ENCODE measurements at places on chromosomes 7 and 10. TPM values are rescaled to one million over a fixed set of nuclear protein-coding genes. Genes with fewer than 3 reads are reported as not detected.
A peak's percentile ranks its signal among the peaks of the same experiment; 100 is the strongest.

DNA sequence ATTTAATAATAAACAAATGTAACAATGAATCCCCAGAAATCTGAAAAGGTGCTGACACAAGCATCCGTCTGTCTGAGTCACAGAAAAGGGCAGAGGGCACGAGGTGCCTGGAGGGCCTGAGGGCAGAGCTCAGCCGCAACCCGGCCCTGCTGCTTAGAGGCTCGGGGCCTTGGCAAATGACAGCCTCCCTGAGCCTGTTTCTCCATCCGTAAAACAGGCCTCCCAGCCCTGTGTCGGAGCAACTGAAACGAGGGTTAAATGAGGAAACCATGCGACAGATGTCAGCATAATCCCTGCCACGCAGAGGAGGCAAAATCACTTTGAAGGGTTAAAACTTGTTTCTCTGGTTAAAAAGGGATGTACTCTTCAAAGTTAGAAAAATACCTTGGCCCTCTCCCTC is 24.9 kb downstream of the NUDT1 start:
- peaks cover under 1% of the 10 kb centered on the region for H3K4me1 ChIP-seq
- no peak for DNase-seq
- H3K4me3 ChIP-seq, result no peak overlapping the region
- no peaks in the 10 kb centered on the region for H3K27me3 ChIP-seq
- peaks cover 10% of the 10 kb centered on the region for H3K36me3 ChIP-seq
- H3K27ac ChIP-seq, result no peak overlapping the region

DNA sequence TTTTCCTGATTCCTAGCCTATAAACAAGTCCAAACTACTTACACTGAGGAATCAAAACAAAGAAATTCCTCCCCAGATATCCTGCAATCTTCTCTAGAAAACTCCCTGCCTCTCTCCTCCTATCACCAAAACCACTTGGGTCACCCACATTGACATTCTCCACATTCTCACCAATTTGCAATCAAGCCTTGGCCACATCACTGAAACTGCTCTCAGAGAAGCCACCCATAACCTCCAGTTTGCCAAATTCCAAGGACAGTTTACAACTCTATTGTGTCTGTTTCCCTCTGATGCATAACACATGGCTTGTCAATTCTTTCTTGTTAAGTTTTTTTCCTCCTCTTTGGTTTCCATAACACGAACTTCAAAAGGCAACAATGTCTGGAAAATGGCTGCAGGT is 233.5 kb downstream of the XPNPEP1 start:
- no peak for DNase-seq
- H3K4me3 ChIP-seq, result no peak overlapping the region
- no peak overlapping the region for H3K27ac ChIP-seq
- no peaks in the 10 kb centered on the region for H3K36me3 ChIP-seq

- DNase-seq, result no peak
- peaks cover 4% of the 10 kb centered on the region for H3K27me3 ChIP-seq
- H3K36me3 ChIP-seq, result no peaks in the 10 kb centered on the region
- peaks cover 2% of the 10 kb centered on the region for H3K4me1 ChIP-seq
- H3K27ac ChIP-seq, result no peak overlapping the region
Observed at GRCh38 chr10:61541960-61542359, 88.8 kb upstream of the TMEM26 start.

DNA sequence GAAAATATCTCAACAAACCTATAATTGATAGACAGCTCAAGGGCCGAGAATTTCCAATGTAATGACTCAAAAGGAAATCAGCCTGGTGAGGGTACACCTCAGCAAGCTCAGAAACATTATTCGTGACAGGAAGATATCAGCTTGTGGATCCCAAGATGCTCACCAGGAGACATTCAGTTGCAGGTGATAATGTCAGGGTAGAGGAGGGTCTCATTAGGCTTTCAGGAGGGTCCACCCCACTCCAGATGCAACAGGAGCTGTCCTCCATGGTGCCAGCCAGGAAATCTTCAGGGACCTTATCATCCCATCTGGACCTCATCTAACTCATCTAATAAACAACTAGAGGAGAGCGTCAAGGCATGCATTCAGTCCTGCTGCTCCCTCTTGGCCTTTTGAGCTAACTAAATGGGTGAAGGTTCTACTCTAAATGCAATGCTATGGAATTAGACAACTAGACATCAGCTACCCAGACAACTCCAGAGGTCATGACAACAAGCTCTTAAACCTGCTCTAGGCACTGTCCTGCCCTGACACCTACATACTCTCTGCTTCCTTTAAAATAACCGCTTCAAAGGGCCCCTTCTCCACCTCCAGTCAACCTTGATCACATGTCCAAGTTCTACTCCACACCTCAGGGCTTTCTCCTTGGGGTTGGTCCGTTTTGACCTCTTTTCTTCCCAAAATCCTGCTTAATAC is 4.3 kb upstream of the GIMAP5 start:
- DNase-seq, result no peak
- H3K4me1 ChIP-seq, result peaks cover 67% of the 10 kb centered on the region
- peak overlapping the region; percentile 80 for H3K4me3 ChIP-seq
- H3K36me3 ChIP-seq, result peaks cover 20% of the 10 kb centered on the region
- peak overlapping the region; percentile 97 for H3K27ac ChIP-seq
- no peaks in the 10 kb centered on the region for H3K27me3 ChIP-seq

GRCh38 chr10:25683344-25683743 is 250.7 kb upstream of the MYO3A start:
- no peak overlapping the region for H3K27ac ChIP-seq
- no peaks in the 10 kb centered on the region for H3K36me3 ChIP-seq
- peaks cover 2% of the 10 kb centered on the region for H3K27me3 ChIP-seq
- no peaks in the 10 kb centered on the region for H3K4me1 ChIP-seq

GRCh38 chr7:81768951-81769778 is 682 bp downstream of the HGF start:
- H3K4me1 ChIP-seq, result no peaks in the 10 kb centered on the region
- no peak for DNase-seq
- no peak overlapping the region for H3K27ac ChIP-seq
- peaks cover 2% of the 10 kb centered on the region for H3K27me3 ChIP-seq
- H3K4me3 ChIP-seq, result no peak overlapping the region
- H3K36me3 ChIP-seq, result no peaks in the 10 kb centered on the region

- H3K4me3 ChIP-seq, result no peak overlapping the region
- no peaks in the 10 kb centered on the region for H3K36me3 ChIP-seq
- H3K27me3 ChIP-seq, result no peaks in the 10 kb centered on the region
- H3K27ac ChIP-seq, result no peak overlapping the region
- H3K4me1 ChIP-seq, result no peaks in the 10 kb centered on the region
Observed at GRCh38 chr7:14321947-14322346, 332.5 kb upstream of the ETV1 start.

The CALN1 gene
- not detected for total RNA-seq

The SPOCK2 gene
- 370 TPM for total RNA-seq

The CYP3A7 gene
- not detected for total RNA-seq

The LRRD1 gene
- total RNA-seq, result not detected

The ANXA8L1 gene
- not detected for total RNA-seq

The CASTOR2 gene
- total RNA-seq, result 3.1 TPM

The SPRN gene
- total RNA-seq, result not detected

The LRRC4 gene
- total RNA-seq, result 0.11 TPM

The BLVRA gene
- total RNA-seq, result 27.3 TPM

The TRPV6 gene
- total RNA-seq, result not detected
